ENCODE measurements at places on chromosomes 13 and 19.

DNA sequence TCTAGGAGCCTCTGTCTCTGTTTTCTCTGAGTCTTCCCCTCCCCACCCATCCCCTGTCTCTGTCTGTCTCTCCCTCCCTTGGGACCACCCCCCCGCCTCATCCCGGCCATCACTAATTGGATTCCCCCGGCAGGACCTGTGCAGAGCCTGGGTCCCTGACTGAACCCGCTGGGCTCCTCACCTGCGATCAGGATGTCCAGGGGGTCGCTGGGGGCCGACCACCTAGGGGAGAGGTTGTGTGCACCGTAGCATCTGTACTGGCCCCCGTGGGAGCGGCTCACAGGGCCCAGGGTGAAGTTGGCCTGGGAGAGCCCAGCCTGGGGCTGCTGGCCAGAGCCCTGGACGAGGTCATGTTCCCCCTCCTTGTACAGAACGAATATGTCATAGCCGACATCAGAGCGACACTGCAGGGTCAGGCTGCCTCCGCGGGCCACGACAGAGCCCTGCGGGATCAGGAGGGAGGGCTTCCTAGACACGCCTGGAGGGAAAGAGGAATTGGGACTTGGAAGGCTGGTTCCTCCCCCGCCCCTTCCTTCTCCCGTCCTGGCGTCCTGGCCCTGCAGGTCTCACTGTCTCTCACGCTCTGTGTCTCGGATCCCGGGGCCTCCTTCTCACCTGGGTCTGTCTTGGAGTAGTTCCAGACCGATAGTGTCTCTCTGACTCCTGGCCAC lies 1.8 kb downstream of the LILRB5 start:
- DNase-seq: no peak

DNA sequence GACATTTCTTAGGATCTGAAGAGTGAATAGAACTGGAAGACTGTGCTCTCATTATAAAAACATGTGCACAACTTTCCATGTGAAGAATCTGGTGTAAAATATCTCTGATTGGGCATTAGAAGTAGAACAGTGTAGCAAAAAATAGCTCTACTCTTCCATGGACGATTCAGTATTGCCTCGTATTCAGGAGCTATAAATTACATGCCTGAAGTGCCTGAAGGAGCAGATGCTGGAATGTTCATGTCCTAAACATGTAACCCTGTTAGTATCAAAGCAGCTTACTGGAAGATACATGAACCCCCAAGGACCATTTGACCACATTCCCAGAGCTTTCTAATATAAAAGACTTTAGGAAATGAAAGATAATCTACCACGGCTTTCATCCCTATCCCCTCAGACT lies 528.9 kb downstream of the DACH1 start:
- DNase-seq: no peak

GRCh38 chr13:45337395-45337794 lies 3.6 kb downstream of the TPT1 start:
- DNase-seq: no peak

DNA sequence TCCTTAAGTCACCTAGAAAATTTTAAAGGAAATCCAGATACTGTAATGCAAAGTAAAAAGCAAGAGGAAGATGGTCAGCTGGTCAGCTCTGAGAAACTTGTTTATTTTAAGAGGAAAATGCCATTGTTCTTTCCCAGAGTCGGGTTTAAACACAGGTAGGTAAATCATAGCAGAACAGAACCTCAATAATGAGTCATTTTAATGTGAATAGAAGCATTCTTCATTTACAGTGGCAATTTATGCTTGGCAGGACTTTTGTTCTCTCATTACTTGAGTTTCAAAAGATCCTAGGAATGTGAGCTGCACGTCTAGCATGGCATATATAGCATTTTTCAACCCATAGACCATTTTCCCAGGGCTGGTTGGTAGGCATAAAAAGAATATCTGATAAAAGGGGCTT lies 132.3 kb downstream of the LIG4 start:
- DNase-seq: no peak

- DNase-seq: no peak
These were observed 5.7 kb downstream of the POLR1D start for GRCh38 chr13:27627380-27627779.

DNA sequence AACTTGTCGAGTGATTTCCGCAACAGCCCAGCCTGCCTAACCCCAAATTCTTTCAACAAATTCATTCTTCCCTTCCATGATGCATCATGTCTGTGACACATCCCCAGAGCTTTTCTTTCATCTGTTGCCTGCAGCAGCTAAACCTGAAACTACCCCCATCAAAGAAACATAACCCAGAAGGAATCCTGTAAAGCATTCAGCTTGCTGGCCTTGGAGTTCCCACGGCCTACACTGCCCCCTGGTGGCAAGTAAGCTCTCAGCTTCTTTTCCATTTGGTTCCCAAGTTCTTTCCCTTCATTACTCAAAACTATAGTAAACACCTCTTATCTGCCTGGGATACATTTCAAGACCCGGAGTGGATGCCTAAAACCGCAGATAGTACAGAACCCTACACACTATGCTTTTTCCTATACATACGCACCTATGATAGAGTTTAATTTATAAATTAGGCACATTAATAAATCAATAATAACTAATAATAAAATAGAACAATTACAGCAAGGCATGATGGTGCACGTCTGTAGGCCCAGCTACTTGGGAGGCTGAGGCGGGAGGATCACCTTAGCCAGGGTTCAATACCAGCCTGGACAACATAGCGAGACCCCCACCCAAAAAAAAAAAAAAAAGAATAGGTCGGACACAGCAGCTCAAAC lies 7.4 kb downstream of the ETHE1 start:
- peak; percentile 90 for DNase-seq

DNA sequence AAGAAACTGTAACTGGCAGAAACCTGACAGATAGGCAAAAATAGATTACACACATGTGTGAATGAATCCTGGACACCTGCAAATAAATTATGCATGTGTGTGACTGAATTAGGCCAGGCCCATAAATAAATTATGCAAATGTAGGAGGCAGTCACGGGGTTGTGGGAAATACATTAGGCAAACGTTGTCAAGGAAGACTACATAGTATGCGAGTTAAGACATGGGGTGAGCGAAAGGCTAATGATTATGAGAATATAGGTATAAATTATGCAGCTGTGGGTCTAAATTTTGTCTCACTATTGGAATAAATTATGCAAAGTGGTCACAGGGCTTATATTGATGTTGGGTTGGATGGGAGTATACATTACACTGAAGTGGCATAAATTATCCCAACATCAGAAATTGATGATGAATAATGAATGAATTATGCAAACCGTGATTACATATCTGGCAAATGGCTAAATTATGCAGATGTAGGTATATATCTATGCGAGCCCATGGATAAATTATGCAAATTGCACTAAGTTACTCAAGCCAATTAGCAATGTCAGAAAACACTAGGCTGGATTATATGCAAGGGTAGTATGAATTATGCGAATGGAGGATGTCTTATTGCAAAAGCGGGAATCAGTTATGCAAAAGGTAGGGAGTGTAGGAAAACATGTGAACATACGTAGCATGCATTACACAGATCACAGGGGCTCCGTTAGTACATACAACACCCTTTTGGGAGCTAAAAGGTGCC lies 6.8 kb downstream of the SLC8A2 start:
- no peak for DNase-seq

GRCh38 chr13:29568731-29569130 lies 26.8 kb downstream of the SLC7A1 start:
- DNase-seq: no peak

- no peak for DNase-seq
These were observed 53.4 kb downstream of the TRPM4 start for GRCh38 chr19:49210901-49211451.

DNA sequence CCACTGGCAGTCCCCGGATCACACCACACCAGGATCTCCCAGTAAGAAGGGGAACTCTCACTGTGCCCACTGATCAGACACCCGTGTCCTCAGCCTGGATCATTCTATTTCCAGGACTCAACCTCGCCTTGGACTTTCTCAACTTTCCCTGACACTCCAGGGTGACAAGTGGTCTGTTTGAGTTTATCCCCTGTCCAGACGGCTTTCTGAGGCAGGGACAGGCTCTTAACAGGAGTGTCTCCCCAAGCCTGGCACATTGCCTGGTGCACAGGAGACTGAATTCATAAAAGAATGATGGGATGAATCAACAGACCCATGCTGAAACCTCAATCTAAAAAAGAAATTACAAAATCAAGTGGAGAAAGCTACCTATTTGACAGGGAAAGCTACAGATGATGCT lies 606.6 kb downstream of the EFNB2 start:
- no peak for DNase-seq

DNA sequence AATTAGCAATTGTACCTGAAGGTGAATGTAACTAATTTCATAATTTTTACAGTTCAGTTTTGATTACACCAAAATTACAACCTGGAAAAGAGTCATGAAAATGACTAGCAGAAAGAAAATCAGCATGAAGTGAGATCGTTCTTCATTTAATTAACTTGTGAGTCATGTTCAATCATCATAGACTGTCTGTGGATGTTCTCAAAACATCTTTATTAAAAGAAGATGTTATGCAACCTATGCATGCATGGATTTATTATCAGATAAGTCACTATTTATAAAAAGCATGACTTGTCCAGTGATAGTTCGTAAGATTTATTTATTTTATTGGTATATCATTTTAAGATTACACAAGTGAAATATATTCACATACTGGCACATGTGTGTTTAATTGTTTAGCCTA lies 245.9 kb downstream of the ITGBL1 start:
- DNase-seq: no peak

DNA sequence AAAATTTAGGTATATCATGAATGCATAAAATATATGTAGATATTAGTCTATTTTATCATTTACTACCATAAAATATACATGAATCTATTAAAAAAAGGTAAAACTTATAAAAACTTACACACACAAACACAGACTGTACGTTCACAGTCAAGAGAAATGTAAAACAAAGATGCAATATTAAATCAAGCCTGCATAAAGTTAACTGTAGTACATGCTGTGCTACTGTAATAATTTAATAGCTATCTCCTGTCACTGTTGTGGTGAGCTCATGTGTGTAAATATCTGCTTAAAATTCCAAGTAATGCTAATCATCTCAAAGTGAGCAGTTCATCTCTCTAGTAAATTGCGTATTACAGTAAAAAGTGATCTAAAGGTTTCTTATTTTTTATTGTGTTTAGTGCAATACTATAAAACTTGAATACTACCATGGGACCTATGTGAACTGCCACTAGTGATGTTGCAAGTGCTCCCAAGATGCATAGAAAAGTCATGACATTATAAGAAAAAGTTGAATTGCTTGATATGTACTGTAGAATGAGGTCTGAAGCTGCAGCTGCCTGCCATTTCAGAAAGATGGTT lies 762 bp upstream of the ZNF233 start:
- DNase-seq: peak; percentile 23

- DNase-seq: no peak
These were observed 3.4 kb downstream of the RFX1 start for GRCh38 chr19:14002571-14003250.

- peak; percentile 69 for DNase-seq
These were observed 30.8 kb upstream of the RFC3 start for GRCh38 chr13:33787051-33787591.

DNA sequence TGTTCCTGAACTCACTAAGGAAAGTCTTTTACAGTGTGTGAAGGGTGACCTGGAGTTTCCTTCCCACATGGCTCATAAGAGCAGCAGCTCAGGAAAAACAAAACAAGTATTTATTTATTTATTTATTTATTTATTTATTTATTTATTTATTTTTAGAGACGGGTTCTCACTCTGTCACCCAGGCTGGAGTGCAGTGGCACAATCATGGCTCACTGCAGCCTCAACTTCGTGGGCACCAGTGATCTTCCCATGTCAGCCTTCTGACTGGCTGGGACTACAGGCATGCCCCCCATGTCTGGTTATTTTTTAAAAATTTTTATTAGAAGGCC lies 10.4 kb downstream of the ARL11 start:
- no peak for DNase-seq

- DNase-seq: no peak
These were observed 65.3 kb upstream of the SERP2 start for GRCh38 chr13:44308352-44308751.

- DNase-seq: no peak
These were observed 86.5 kb downstream of the TSHZ3 start for GRCh38 chr19:31262725-31263191.

DNA sequence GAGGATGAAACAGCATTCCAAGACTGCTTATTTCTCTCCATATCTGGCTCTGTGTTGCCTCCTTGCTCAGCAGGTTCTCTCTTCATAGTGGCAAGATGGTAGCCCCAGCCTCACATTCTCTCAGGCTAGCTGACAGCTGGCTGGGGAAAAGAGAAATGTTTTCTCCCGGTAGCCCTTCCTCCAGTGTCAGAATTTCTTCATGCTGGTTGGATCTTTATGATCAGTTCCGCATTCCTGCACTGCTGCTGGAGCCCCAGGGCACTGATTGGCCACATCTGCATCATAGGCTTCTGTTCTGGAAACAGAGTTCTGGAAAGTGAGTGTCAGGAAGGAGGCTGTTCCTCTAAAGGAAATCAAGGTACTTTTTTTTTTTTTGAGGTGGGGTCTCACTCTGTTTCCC lies 24.6 kb downstream of the POP4 start:
- no peak for DNase-seq

DNA sequence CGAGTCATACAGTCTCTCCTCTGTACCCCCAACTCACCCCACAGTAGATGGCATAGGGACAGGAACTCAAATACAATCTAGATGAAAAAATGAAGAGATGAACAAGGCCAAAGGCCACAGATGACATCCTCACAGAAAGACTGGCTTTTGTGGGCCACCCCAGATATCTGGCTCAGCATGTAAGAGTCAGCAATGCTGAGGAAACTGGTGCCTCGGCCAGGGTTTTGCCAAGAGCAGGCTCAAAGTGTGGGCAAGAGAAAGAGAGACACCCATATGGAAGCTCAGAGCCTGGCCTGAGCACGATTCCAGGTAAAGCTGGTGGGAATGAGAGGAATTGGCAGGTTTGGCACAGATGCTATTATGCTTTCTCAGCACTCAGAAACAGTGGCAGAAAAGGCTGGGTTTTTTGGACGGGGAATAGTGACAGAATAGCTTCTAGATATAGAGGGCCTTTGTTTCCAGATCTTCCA lies 460.6 kb downstream of the FOXO1 start:
- DNase-seq: no peak

DNA sequence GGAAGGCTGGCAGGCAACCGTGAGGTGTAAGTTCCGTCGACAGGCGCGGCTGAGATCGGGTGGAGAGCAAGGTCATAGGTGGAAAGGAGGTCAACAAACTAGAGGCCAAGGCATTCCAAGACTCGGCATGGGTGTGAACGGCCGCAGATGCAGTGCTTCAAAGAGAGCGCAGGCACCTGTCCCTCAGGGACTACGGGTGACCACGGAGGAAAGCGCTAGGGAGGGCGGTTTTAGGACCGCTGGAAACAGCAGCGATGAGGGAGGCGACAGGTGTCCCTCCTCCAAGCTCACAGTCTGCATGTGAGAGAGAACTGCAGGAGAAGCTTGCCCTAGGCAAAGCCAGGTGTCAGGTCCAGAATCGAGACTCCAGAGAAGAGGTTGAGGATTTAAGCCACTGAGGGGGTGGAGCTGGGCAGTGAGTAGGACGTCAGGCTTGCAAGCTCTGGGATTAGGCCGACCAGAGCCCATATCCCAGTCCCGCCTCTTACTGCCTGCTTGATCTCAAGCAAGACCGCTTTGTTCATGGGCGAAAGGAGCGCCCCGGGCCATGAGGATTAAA lies 1.6 kb upstream of the MLNR start:
- DNase-seq: peak; percentile 78
